ENCODE measurements at places on chromosomes 12 and 14.

- no peak for DNase-seq
Observed at GRCh38 chr12:64110864-64111263, 111.2 kb downstream of the KICS2 start.

GRCh38 chr12:25552681-25553080, 402 bp downstream of the LMNTD1 start:
- DNase-seq, result no peak

GRCh38 chr12:54421879-54422250, 2.8 kb upstream of the ITGA5 start:
- DNase-seq, result no peak

- DNase-seq, result no peak
Observed at GRCh38 chr12:72612171-72612570, 340.0 kb downstream of the TRHDE start.

DNA sequence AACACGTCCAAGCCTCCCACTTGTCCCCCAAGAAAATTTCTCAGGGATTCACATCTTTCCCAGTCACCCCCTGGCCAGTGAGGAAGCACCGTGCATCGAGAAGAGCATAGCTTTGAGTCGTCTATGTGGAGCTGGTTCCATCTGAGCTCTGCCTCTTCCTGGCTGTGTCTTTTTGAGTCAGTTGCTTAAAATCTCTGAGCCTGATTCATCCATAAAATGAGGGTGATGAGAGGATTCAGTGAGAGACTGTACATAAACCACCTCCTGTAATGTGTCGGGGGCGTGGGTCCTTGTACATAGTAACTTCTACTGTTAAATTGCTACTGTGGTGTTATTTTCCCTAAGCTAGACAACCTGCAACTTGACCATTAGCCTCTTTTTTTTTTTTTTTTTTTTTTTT, 13.8 kb downstream of the CD9 start:
- DNase-seq, result no peak

DNA sequence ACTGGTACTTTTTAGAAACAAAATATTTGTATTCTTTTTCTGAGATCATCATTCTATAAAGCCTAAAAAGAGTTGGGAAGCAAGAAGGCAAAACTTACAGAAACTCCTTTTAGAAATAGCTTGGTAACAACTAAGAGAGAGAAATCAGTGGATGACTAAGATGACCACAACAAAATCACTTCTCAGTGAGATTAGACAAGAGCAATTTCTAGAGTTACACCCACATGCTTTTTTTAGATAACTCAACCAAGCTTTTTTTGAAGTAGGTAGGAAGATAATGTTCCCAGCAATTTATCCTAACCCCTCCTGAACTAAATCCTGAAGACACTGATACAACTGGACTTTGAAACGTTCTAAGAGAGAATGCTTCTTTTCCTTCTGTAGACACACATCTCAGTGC, 576.4 kb downstream of the SLC6A15 start:
- no peak for DNase-seq

DNA sequence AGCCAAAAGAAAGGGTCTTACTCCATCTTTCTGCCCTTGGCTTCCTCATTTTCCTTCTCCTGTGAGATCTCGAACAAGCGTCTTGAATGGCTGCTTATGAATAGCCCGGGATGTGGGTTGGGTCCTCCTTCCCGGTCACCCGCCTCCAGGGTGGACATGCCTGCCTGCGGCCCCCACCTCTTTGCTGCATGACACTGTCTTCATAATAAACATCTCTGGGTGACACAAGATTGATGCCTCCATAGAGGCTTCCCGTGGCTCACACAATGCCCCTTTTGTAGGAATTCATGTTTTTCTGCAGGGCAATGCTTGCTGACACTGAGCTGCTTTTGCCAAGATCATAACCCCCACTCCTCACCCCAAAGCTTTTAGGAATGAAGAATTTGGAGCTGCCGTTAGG, 125.9 kb downstream of the ZNF664 start:
- DNase-seq, result no peak

GRCh38 chr12:100268835-100269564, 2.0 kb downstream of the SCYL2 start:
- DNase-seq, result no peak

DNA sequence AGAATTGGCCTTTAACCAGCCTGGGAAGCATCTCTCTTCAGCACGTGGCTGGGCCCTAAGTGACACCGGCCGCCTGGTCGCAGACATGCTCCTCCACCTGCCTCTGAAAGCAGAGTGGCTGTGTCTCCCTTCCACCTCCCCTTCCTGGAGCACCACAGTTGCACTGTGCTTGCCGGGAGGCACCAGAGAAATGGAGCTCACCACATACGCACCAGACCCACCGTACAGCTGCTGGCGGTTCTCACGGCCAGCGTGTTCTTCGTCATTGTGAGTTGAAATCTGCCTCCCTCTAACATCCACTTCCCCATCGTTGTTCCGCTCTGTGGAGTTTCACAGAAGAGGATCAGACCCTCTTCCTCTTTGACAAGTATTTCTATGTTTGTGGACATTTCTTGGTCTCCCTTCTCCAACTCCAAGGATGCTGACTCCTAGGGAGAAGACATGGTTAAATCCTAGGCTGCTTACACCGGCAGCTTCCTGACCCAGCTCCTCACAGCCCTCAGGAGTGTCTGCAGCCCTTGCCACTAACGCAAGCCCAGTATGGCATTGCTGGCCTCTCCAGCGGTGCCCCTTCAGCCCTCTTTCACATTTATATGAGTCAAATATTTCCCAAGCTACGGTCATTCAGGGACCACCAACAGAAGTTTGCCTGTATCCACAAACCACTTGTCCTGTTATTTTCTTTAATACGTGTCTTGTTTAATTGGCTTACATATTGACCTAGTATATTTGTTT, 11.5 kb upstream of the KRT5 start:
- no peak for DNase-seq

DNA sequence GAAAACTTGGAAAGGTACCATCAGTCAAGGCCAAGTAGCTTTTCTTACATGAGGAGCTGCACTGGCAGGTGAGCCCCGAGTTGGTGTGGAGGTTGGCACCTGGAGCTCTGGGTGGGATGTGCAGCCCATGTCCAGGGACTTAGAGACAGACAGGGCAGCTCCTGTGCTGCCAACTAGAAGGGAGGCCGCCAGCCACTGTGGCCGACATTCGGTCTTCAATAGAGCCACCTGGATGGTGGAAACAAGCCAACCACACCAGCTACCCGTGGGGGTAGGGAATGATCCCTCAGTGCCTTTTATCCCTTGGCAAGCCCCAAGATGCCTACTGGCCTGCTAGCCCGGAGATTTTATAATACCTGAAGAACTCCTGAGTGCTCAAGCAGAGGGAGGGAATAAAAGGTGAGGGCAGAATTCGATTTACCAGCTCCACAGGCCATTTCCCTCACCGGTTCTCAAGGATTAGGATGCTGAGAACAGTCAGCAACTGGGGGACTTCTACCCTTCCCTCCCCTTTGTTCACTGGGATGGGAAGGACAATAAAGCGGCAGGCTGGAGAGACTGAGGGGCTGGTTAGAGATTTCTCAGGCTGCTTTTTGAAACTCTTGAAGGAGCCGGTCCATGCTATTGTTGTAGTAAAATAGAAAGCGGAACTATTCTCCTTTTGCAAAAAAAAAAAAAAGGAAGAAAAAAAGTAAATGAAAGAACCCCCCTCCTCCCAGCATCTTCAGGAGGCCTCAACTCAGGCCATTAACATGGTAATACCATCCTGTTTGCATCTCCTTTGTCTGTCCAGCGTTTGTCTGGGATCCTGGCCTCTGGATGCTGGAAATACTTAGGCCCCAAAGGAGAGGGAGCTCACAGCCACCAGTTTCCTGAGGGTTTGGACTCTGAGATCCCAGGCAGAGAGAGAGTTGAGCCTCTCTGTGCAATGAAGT, 321.6 kb downstream of the ZFP36L1 start:
- no peak for DNase-seq

GRCh38 chr12:116026768-116027550, 250.5 kb downstream of the MED13L start:
- DNase-seq, result no peak

DNA sequence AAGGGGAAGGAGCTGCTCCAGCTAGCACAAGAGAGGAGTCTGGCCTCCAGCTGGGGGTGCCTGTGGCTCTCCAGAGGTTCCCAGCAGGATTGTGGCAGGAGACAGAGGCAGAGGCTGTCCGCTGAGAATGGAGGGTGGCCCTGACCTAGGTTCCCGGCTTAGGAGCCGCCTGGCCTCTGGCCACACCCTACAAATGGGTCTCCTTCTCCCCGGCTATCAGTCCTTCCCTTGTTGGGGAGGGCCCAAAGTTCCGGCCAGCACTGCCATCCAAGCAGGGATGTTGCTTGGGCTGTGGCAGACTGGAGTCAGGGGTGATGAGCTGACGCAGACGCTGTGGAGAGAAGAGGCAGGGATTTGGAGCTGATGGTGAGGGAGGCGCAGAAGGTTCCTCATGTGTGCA, 23.1 kb downstream of the SLC6A12 start:
- no peak for DNase-seq

GRCh38 chr12:49920241-49920914, 16.7 kb upstream of the FAIM2 start:
- no peak for DNase-seq

DNA sequence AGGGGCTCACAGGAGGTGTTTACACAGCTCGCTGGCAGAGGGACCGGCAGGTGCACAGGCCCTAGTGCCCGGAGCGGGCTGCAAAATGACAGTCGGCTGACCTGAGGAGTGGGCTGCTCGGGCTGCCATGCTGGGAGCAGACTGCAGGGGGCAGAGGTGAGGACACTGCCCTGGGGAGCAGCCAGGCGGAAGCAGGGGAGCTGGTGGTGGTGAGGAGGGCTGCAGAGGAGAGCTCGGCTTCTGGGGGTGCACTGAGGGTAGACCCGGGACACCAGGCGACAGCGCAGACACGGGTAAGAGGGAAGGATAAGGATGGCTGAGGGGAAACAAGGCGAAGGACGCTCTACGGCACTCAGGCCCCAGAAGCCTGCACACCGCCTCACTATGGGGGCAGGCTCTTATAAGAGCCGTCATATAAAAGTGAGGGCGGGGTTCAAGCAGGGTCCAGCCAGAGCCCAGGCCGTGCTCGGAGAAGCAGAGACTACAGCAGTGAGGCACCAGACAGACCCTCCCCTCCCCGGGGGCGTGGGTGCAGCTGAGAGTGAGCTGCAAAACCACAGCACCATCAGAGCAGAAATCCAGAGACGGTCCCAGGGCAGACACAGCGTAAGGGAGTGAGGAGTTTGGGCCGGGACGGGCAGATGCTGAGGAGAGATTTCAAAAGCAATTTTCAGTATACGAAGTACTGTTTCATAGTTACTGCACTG, 62.5 kb downstream of the CCDC88C start:
- no peak for DNase-seq

DNA sequence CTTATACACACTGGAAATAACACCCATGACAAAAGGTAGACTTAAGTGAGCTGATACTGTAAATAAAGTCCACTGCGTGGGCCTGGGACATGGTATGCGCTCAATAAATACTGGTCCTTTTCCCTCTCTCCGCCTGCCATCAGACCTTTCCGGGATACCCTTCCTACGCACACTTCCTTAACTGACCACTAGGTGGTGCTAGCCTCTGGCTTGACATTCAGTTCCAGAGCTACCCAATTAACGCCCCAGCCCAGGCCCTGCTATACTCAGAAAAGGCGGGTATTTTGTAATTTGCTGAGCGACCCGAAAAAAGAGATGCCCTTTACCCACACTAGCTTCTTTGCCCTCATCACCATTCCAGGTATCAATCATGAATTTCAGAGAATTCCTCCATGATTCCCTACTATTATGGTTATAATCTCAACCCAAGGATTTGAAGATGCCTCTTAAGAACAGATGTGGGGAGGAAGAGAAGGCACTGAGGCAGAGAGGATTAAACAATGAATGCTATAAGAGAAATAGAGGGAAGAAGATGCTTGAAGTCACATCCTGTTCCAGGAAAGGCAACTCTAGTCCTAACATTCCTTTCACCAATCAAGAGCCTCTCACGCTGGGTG, 3.9 kb upstream of the LRP1 start:
- DNase-seq, result peak; percentile 72
